Stimulated activated CD8-positive, alpha-beta memory T cell treated with anti-CD3 and anti-CD28 coated beads, Interleukin-15, amount 100 ng/mL, for 24 hours (primary cell): ENCODE measurements at places on chromosomes 7 and 10.

DNA sequence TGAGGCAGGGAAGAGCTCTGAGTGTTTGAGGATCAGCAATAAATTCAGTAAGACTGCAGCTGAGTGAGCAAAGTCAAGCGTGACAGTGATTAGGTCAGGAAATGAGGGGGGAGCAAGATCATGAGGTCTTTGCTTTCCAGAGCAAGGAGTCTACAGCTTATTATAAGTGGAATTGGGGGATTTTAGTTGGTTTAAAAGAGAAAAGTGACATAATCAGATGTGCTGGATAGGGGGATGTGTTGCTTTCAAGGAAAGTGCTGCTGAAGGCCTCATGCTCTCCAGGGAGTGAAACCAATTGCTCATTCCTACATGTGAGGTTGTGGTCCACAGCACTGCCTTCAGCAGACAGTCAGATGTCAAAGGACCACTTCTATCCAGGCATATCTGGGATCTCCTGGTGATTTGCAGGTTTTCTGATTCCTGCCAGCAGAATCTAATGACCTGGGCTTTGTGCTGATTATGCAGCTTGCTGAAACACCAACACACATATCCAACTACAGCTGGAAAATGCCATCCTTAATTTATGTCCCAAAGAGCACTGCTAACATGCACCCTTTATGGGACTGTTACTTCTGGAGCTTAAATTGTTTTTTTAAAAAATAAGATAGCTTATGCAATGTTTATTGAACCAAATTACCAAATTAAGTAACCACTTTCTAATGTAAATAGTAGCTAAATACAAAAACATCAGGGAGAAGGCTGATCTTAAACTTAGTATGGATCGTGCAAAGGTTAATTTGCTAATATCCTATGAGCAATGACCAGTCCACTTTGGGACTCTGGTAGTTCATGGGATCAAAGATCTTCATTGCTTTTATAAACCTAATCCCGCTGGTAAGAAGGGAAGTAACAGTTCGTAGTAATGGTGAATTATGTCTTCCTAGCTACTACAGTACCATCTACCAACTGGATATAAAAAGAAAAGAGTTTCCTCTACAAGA, 607.6 kb downstream of the KCNMA1 start:
- no peak for DNase-seq

- DNase-seq: no peak
Observed at GRCh38 chr7:44733708-44734481, 14.8 kb upstream of the ZMIZ2 start.

- DNase-seq: no peak
Observed at GRCh38 chr10:34816085-34816496, 995 bp upstream of the PARD3 start.

GRCh38 chr10:113042868-113043267, 92.8 kb downstream of the TCF7L2 start:
- no peak for DNase-seq

- DNase-seq: no peak
Observed at GRCh38 chr7:121323515-121324302, 5.1 kb upstream of the WNT16 start.

- no peak for DNase-seq
Observed at GRCh38 chr7:148500978-148501377, 89.6 kb upstream of the C7orf33 start.

DNA sequence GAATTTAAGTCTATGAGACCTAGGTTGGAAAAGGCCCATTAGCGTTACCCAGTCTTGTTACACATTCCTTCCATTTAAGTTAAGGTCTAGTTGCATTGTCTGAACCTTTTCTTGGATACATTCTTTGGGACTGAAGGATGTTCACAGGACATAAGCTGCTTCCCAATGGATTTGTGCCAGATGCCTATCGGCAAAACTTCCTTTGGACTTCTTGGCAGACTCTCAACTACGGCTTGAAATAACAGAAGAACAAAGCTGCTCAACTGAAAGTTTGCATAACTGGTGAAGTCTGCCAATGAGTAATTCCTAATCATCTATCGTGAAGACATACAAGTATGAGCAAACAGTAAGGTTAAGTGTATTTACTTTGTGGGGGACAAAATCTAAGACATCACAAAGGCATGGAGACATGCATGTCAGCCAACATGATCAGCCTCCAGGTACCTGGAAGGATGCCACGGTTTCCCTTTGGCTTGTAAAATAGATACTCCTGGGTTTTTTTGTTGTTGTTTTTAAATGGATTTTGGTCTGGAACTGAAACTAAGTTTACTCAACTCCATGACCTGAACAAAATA, 35.4 kb downstream of the MALSU1 start:
- DNase-seq: no peak

DNA sequence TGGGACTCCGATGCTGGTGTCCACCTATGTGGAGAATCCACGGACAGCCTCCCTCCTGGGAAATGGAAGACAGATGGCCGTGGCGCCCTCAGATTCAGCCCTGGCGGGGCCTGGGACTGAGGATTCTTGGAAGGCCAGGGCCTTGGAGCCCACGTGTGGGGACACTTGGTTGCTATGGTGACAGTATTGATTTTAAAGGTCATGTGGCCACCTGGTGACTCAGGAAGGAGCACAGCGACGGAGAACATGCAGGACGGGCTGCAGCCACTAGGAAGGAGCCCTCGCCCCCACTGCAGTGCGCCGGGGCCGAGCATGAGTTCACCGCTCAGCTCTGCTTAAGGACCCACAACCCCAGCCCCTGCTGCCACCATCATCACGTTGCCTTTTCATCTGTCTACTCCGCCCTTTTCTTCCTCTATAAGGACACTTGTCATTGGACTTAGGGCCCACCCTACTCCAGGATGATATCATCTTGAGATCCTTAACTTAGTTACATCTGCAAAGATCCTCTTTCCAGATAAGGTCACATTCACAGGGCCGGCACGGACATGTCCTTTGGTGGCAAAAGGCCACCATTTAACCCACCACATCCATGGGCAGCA, 3.7 kb upstream of the STK32C start:
- no peak for DNase-seq

- no peak for DNase-seq
Observed at GRCh38 chr7:8261711-8262695, at the start of gene ICA1. TSS of gene ICA1 (minus strand) at chr7:8262167. CDS start at chr7:8235926, 26,241 bp downstream.

- DNase-seq: no peak
Observed at GRCh38 chr7:112420236-112420861, 29.9 kb upstream of the IFRD1 start.

GRCh38 chr7:30321089-30321881, 36.9 kb downstream of the ZNRF2 start:
- no peak for DNase-seq

DNA sequence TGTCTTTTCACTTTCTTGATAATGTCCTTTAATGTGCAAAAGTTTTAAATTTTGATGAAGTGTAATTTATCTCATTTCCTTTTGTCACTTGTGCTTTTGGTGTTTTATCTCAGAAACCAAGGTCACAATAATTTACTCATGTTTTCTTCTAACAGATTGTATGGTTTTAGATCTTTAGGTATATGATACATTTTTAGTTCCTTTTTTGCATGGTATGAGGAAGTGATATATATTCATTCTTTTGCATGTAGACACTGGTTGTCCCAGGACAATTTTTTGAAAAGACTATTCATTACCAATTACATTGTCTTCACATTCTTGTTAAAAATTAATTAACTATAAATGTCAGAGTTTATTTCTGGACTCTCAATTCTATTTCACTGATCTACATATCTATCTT, 39.8 kb upstream of the GPR22 start:
- no peak for DNase-seq

DNA sequence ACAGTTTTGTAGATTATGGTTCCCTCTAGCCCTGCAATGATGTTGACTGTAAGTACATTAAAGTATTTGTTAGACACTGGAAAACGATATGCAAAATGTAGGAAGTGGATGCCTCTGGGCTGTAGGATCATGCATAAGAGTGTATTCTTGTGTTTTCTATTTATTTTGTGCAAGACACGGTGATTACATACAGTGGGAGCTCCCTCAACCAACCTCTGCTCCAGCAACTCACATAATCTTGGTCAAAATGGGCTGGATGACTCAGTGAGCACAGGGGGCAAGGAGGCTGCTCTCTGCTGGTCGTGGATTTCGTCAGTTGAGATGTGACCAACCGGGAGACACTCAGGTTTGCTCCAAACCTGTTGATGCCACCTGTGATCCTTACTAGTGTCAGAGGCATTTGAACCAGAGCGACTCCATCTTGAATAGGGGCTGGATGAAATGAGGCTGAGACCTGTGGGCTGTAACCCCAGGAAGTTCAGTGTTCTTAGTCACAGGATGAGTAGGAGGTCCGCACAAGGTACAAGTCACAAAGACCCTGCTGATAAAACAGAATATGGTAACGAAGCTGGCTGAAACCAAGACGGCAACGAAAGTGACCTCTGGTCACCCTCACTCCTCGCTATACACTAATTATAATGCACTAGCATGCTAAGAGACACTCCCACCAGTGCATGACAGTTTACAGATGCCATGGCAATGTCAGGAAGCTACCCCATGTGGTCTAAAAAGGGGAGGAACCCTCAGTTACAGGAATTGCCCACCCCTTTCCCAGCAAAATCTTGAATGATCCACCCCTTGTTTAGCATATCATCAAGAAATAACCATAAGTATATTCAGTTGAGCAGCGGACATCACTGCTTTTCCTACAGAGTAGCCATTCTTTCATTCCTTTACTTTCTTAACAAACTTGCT, 56.4 kb upstream of the FAM20C start:
- DNase-seq: no peak

DNA sequence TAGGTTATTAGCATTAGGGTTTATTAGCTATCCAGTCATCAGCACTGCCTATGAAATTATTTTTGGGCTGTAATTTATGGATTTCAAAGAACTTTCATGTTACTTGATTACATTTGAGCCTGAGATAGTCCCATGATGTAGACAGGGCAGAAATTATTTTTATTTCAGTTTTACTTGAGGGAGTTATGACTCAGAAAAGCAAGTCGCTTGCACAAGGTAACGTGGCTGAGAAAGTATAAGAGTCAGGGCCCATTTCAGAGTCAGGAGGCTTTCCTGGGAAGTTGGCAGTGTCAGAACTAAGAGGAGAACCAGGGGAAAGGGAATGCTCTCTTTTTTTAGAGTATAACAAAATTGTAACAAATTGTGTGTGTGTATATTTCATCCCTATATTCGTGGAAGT, 16.5 kb downstream of the GATA3 start:
- DNase-seq: no peak

- DNase-seq: no peak
Observed at GRCh38 chr10:30488316-30488715, 54.3 kb downstream of the MAP3K8 start.

DNA sequence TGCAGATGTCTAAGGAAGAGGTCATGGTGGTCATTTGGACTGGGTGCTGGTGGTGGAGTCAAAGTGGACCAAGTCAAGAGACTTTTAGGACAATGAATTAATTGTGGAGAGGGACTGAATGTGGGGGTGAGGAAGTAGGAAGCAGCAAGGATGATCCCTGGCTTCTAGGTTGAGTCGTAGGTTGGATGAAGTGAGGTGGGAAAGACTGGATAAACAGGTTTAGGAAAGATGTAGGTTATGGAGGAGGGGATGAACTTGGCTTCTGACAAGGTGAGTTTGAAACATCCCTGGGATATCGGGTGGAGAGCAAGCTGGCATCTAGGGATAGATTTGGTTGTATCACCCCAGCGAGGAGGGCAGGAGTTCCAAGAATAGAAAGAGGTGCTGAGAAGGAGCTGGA, 7.6 kb downstream of the SEMA4G start:
- DNase-seq: no peak

GRCh38 chr7:37769291-37769690, 79.1 kb upstream of the NME8 start:
- no peak for DNase-seq

DNA sequence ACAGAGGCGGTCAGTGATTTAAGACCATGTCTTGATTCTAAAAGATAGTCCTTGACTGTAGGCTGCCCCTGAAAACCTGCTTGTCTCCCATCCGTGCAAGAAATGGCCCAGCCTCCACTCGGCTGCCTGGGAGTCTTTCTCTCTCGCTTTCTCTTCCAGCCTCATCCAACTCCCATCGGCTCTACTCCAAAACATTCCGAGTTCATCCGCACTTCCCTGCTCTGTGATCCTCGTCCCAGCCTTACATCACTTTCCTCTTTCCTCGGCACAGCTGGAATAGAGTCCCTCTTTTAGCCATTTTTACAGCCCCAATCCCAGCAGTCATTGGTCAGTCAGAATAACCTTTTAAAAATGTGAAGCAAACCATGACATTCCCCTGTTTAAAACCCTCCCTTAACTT, 135.1 kb downstream of the TAX1BP1 start:
- DNase-seq: no peak

- DNase-seq: no peak
Observed at GRCh38 chr7:102277901-102278300, 8.8 kb upstream of the SH2B2 start.

DNA sequence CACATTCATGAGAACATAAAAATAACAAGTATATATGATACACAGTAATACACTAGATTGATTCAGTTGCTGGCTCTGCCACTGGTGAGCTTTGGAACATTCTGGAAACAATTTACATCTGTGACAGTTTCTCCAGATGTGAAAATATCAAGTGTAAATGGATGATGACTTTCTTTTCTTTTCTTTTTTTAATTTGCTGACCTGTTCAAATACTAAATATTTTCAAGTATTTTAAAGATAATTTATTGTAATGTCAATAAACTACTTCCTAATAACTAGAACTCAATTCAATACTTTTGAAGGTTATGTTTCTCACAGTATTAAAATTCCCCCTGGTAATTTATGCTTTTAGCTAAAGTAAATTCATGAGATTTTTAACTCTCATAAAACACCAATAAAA, 180.3 kb downstream of the CRPPA start:
- no peak for DNase-seq

GRCh38 chr7:150951181-150951520, 27.0 kb downstream of the KCNH2 start:
- no peak for DNase-seq

- DNase-seq: no peak
Observed at GRCh38 chr7:105454921-105455320, 66.2 kb upstream of the SRPK2 start.

GRCh38 chr7:98399890-98400541, 874 bp downstream of the BAIAP2L1 start:
- DNase-seq: no peak

GRCh38 chr7:107372298-107372697, 97.6 kb upstream of the GPR22 start:
- DNase-seq: no peak
